ENCODE measurements at places on chromosomes 7 and 10.

DNA sequence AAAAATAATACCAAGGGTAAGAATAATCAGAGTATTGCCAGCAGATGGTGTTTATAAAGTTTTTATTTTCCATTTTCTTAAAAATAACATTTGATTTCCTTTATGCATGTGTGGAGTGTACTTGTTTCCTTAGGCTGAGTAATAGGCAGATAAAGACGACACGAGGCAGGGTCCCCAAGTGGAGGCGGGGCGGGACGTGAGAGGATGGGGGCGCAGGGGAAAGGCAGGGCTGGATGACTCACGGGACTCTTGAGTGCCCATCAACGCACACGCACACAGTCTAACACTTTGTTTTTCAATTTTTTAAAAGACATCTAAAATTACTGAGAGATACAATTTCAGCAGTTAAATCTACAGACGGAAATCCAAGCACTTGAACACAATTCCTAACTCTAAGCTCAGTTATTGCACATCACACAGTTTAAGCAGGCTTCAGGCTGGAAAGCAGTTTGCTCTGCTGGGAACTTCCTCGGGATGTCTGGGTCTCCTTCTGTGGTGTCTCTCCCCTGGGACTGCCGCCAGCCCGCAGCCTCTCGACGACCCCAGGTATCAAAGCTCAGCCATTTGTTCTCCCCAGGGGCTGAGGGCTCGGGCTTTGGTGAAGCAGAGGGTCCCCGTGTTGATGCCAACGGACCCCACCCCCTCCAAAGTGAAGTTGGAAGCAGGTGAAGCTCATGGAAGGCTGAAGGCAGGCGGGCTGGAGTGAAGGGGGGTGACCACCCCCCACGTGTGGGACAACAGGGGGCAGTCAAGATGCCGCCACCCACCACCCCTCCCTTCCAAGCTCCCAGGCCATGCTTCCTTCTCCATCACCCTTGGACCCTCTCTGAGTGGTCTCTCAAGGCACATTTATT is 29.1 kb downstream of the SPOCK2 start:
- no peak overlapping the region for H3K27ac ChIP-seq
- no peak for DNase-seq
- no peaks in the 10 kb centered on the region for H3K4me1 ChIP-seq
- H3K36me3 ChIP-seq = no peaks in the 10 kb centered on the region
- H3K4me3 ChIP-seq = no peak overlapping the region

- peaks cover 6% of the 10 kb centered on the region for H3K36me3 ChIP-seq
- no peak overlapping the region for H3K27ac ChIP-seq
- DNase-seq = no peak
These were observed 20.7 kb upstream of the ZRANB1 start for GRCh38 chr10:124921261-124921660.

GRCh38 chr7:85000735-85001350 is 186.0 kb downstream of the SEMA3D start:
- H3K27ac ChIP-seq = no peak overlapping the region
- no peaks in the 10 kb centered on the region for H3K27me3 ChIP-seq
- no peak overlapping the region for H3K4me3 ChIP-seq
- H3K4me1 ChIP-seq = no peaks in the 10 kb centered on the region

DNA sequence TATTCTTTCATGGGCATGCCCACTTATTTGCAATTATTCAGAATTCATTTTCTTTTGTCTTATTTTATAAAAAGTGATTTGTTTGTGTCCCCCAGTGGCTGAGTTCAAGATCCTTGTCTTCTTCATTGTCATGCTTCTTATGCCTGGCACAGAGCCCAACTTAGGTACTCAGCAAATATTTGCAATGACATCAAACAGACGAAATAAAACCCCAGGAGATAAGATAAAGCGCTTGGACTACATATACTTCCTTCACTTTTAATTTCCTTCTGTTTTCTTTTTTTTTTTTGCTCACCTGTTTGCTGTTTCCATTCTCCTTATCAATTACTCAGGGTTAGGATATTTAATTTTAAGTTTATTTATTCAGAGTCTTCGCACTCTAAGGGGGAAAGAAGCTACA is 225.0 kb downstream of the SDHAF3 start:
- DNase-seq = no peak
- no peak overlapping the region for H3K4me3 ChIP-seq
- no peak overlapping the region for H3K27ac ChIP-seq
- H3K4me1 ChIP-seq = no peaks in the 10 kb centered on the region
- H3K36me3 ChIP-seq = no peaks in the 10 kb centered on the region

GRCh38 chr7:45181991-45182855 is 24.6 kb downstream of the RAMP3 start:
- no peak for DNase-seq
- no peaks in the 10 kb centered on the region for H3K36me3 ChIP-seq
- H3K27ac ChIP-seq = no peak overlapping the region
- H3K4me1 ChIP-seq = no peaks in the 10 kb centered on the region
- no peaks in the 10 kb centered on the region for H3K27me3 ChIP-seq
- H3K4me3 ChIP-seq = no peak overlapping the region

GRCh38 chr7:15557186-15557585 is 4.6 kb downstream of the AGMO start:
- no peak overlapping the region for H3K4me3 ChIP-seq
- DNase-seq = no peak
- no peak overlapping the region for H3K27ac ChIP-seq
- H3K27me3 ChIP-seq = no peaks in the 10 kb centered on the region

- no peak for DNase-seq
- no peaks in the 10 kb centered on the region for H3K4me1 ChIP-seq
- H3K36me3 ChIP-seq = no peaks in the 10 kb centered on the region
- H3K27me3 ChIP-seq = no peaks in the 10 kb centered on the region
- no peak overlapping the region for H3K27ac ChIP-seq
These were observed 101.3 kb downstream of the STRA8 start for GRCh38 chr7:135334830-135335543.

DNA sequence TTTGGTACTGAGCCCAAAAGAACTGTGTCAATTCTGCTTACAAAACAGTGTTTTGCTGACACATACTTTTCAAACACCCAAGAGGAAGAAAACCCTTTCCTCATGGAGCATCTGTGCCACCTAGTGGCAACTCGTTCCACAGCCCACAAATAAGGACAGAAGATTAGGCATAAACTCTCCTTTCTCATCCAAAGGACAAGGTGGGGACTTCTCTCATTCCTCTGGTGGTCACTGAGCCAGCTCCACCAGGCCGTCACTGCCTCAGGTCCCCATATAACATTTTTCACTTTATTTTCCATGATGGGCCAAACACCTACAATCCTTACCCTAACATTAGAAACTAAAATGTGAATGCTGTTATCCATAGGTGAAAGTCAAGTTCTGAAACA is 76.9 kb downstream of the RNF216 start:
- no peak overlapping the region for H3K4me3 ChIP-seq
- peaks cover 49% of the 10 kb centered on the region for H3K4me1 ChIP-seq
- no peaks in the 10 kb centered on the region for H3K27me3 ChIP-seq
- peak overlapping the region; percentile 68 for H3K27ac ChIP-seq

DNA sequence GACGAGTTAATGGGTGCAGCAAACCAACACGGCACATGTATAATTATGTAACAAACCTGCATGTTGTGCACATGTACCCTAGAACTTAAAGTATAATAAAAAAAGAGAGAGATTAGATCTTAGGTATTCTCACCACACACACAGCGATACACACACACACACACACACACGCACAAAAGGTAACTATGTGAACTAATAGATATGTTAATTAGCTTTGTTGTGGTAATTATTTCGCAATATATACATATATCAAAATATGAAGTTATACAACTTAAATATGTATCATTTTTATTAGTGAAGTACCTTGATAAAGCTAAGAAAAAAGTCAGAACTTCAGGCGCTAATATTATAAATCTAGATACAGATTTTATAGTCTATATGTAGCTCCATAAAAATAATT is 849.2 kb downstream of the IPMK start:
- no peaks in the 10 kb centered on the region for H3K27me3 ChIP-seq
- H3K4me1 ChIP-seq = no peaks in the 10 kb centered on the region
- DNase-seq = no peak
- no peaks in the 10 kb centered on the region for H3K36me3 ChIP-seq
- no peak overlapping the region for H3K27ac ChIP-seq

DNA sequence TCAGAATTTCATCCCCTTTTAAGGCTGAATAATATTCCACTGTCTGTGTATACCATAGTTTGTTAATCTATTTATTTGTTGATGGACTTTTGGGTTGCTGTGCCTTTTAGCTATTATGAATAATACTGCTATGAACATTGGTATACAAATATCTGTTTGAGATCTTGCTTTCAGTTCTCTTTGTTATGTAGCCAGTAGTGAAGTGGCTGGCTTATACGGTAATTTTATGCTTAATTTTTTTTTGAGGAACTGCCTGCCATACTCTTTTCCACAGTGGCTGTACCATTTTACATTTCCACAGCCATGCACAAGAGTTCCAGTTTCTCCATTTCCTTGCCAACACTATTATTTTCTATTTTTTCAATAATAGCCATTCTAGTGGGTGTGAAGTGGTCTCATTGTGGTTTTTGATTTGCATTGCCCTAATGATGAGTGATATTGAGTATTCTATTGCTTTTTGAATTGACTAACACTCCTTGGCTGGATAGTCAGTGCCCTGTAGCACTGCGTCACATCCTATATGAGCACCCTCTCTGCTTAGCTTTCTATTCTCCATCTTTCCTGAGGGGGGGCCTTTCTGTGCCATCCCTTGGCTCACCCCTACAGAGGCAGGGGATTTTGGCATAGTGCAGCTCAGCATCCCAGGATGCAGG is 29.4 kb upstream of the RAPGEF5 start:
- peaks cover 11% of the 10 kb centered on the region for H3K4me1 ChIP-seq
- no peak for DNase-seq
- H3K4me3 ChIP-seq = no peak overlapping the region
- H3K27ac ChIP-seq = no peak overlapping the region

DNA sequence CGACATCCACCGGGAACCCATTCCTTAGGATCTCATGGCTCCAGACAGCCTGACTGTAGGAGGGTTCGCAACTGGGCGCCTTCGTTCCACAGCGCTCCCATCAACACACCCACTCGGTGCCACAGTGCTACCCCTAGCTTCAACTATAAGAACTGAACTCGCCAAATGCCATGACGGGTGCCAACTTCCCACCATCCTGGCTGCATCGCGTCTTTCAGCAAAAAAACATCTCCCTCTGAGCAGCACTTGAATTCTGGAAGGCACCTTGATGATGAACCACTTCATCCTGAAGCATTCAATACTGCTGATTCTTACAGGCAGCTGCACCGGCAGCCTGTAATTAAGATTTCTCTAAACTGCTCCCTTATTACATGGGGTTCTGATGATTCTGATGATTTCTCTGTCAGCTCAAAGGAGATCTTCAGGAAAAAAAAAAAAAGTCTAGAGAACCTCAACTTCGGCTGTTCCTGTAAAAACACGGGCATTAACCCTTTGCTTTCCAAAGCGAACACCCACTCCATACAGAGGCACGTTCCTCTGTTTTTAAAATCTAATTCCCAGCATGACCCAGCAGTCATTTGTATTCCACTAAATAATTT is 1.3 kb downstream of the CYTH3 start:
- H3K4me3 ChIP-seq = peak overlapping the region; percentile 87
- H3K27ac ChIP-seq = peak overlapping the region; percentile 60
- H3K27me3 ChIP-seq = no peaks in the 10 kb centered on the region
- peaks cover 16% of the 10 kb centered on the region for H3K4me1 ChIP-seq
- DNase-seq = peak; percentile 39

- no peaks in the 10 kb centered on the region for H3K27me3 ChIP-seq
- H3K27ac ChIP-seq = peak overlapping the region; percentile 46
- H3K4me3 ChIP-seq = no peak overlapping the region
- no peak for DNase-seq
These were observed 12.2 kb upstream of the CHST15 start for GRCh38 chr10:124105594-124105993.

- no peak for DNase-seq
- H3K36me3 ChIP-seq = no peaks in the 10 kb centered on the region
- no peaks in the 10 kb centered on the region for H3K4me1 ChIP-seq
These were observed 527.0 kb upstream of the NRG3 start for GRCh38 chr10:81348003-81348402.

DNA sequence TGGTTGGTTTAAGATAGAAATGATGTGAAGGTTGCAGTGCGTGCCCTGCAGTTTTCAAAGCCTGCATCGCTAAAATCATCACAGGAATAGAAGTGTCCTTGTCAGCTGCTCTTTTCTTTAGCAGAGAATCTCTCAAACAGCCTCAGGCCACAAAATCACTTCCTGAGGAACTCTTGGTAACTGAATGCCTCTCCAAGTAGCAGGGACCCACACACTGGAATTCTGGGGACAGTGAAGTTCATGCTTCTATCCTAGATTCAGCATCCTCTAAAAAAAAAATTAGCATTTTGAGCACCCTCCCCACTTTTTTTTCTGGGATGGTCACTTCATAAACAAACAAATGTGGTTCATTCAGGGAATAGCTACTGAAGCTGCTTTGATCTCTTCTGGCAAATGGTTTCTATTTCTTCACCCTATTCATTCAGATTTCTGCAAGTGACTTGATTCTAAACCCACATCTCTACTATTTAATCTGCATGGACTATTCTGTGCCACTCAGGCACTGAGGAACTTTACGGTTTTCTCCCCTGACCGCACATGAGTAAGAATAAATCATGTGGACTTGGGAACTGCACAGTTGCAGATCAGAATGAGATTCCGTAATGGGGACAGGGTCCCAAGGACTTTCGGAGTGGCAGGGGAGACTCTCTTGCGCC is 306.9 kb downstream of the FRMD4A start:
- no peak overlapping the region for H3K27ac ChIP-seq
- no peaks in the 10 kb centered on the region for H3K36me3 ChIP-seq
- DNase-seq = no peak
- H3K27me3 ChIP-seq = no peaks in the 10 kb centered on the region
- H3K4me3 ChIP-seq = peak overlapping the region; percentile 2
- H3K4me1 ChIP-seq = peaks cover 18% of the 10 kb centered on the region

DNA sequence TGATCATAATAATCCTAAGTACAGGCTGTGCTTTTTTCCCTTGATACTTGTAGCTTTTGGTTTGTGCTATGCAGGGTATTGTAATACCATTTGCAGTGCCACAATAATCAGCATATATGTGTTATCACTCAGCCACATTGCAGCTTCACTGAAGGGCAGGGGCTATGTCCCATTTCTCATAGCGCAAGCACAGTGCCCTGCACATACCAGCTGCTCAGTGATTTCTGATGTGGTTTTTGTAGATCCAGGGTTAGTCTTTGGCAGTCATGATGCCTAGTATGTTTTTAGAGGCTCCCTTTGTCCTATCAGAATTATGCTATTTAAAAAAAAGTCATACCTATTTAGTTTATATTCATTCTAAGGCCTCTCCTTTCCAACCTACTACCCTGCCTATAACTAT is 25.8 kb downstream of the MET start:
- H3K4me1 ChIP-seq = no peaks in the 10 kb centered on the region
- H3K27ac ChIP-seq = no peak overlapping the region
- no peaks in the 10 kb centered on the region for H3K36me3 ChIP-seq
- DNase-seq = no peak
- H3K27me3 ChIP-seq = no peaks in the 10 kb centered on the region

GRCh38 chr10:132421847-132422751 is 25.1 kb downstream of the PWWP2B start:
- H3K36me3 ChIP-seq = no peaks in the 10 kb centered on the region
- no peaks in the 10 kb centered on the region for H3K27me3 ChIP-seq
- H3K4me3 ChIP-seq = peak overlapping the region; percentile 58
- peak overlapping the region; percentile 91 for H3K27ac ChIP-seq
- peaks cover 21% of the 10 kb centered on the region for H3K4me1 ChIP-seq
- DNase-seq = no peak
